DND-41 (cell line): ENCODE measurements at places on chromosomes 12 and 14.

- H3K27me3 ChIP-seq, result peaks cover 26% of the 10 kb centered on the region
- peak overlapping the region; percentile 32; the same call in 1 of the 2 replicates for H3K4me3 ChIP-seq
- peak overlapping the region; percentile 32; the same call in 1 of the 2 replicates for H3K27ac ChIP-seq
- peaks cover 18% of the 10 kb centered on the region for H3K4me1 ChIP-seq
- DNase-seq, result no peak
Observed at GRCh38 chr12:119989361-119989730, 310 bp downstream of the BICDL1 start.

- H3K27ac ChIP-seq, result peak overlapping the region; percentile 47; the same call in 1 of the 2 replicates
- DNase-seq, result peak; percentile 20
- H3K4me3 ChIP-seq, result no peak overlapping the region
- H3K27me3 ChIP-seq, result no peaks in the 10 kb centered on the region
- peaks cover 15% of the 10 kb centered on the region for H3K4me1 ChIP-seq
- H3K36me3 ChIP-seq, result no peaks in the 10 kb centered on the region
Observed at GRCh38 chr12:104399740-104400612, 56.8 kb upstream of the CHST11 start.

DNA sequence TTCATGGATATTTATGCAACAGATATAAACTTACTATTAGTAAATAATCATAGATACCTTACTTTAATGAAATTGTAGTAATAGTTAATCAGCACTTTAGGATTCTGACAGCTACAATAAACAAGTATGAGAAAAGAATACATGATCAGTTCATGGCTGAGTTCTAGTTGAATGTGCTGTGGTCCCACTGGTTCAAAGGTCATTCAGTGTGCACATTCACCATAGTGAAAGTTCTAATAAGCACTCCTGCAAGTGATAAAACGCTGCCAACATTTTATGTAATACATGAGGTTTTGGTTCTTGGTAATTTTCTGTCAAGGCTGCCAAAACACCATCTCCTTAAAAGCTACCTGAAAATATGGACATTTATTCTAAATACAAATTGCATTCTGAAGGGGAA is 92.6 kb downstream of the NUMB start:
- no peak for DNase-seq
- no peak overlapping the region for H3K4me3 ChIP-seq
- no peaks in the 10 kb centered on the region for H3K27me3 ChIP-seq
- no peaks in the 10 kb centered on the region for H3K4me1 ChIP-seq

DNA sequence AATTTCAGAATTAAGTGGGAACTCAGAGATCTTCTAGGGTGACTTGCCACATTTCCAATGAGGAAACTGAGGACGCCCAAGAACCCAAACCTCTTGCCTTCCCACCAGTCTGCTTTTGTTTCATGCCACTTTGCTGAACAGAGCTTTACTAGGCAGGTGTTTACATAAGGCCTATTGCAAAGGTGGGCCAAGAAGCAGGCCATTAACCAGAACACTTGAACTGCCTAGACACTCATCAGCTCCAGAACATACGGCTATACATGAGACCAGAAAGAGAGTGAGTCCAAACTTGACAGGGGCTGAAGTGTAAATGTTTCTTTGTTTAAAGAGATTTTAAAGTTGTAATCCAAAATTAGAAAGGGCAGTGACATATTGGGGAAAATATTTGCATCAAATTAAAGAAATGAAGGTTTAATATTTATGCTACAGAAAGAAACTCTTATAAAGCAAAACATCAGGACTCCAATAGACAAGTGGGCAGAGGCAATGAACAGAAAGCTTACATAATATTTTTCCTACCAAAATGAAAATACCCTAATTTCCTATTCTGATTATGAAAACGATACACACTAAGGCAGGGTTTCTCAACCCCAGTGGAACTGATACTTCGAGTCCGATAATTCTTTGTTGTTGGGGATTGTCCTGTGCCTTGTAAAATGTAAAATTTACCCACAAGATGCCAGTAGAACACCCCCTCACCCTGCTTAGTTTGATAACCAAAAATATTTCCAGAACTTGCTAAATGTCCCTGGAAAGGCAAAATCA is 11.7 kb downstream of the BATF start:
- no peaks in the 10 kb centered on the region for H3K4me1 ChIP-seq
- H3K36me3 ChIP-seq, result no peaks in the 10 kb centered on the region
- no peaks in the 10 kb centered on the region for H3K27me3 ChIP-seq
- no peak overlapping the region for H3K27ac ChIP-seq
- no peak for DNase-seq

GRCh38 chr14:103142721-103143302 is 19.6 kb downstream of the TNFAIP2 start:
- H3K4me3 ChIP-seq, result no peak overlapping the region
- no peak for DNase-seq
- H3K27ac ChIP-seq, result no peak overlapping the region
- H3K27me3 ChIP-seq, result peaks cover 5% of the 10 kb centered on the region
- no peaks in the 10 kb centered on the region for H3K36me3 ChIP-seq

- H3K4me3 ChIP-seq, result no peak overlapping the region
- H3K27me3 ChIP-seq, result peaks cover 9% of the 10 kb centered on the region
- no peak for DNase-seq
- H3K36me3 ChIP-seq, result peaks cover 3% of the 10 kb centered on the region; the same call in 1 of the 2 replicates
- H3K27ac ChIP-seq, result no peak overlapping the region
Observed at GRCh38 chr14:54493293-54493692, 4.5 kb upstream of the GMFB start.

DNA sequence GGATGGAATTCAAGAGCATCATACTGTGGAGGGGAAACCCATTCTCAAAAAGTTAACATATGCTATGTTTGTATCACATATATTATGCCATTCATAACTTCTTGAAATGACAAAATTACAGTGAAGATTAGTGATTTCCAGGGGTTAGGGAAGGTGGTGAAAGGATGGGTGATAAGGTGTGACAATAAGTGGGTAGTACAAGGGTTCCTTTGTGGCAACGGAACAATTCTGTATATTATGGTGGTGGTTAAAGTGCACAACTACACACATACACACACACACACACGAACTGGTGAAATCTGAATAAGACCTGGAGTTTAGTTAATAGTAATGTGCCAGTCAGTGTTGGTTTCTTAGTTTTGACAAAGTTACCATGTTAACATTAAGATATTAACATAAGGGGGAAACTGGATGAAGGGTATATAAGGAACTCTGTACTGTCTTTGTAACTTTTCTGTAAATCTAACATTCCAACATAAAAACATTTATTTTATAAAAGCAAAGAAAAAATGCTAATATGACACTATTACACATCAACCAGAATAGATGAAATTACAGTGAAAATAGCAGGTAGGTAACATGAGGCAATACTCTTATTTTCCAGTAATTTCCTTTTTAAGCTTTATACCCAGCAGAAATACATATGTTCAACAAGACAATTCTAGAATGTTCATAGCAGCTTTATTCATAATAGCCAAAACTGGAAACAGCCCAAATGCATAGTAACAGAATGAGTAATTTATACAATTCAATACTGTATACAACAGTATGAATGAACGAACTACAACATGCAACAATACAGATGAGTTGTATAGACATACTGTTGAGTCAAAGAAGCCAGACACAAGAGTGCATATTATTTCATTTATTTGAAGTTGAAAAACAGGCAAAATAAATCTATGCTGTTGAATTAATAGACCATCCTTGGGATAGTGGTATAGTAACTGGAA is 44.0 kb upstream of the OR5AU1 start:
- no peak overlapping the region for H3K27ac ChIP-seq
- DNase-seq, result no peak
- H3K27me3 ChIP-seq, result no peaks in the 10 kb centered on the region
- H3K36me3 ChIP-seq, result no peaks in the 10 kb centered on the region

GRCh38 chr14:46051796-46052195 is 599.8 kb downstream of the RPL10L start:
- no peak overlapping the region for H3K27ac ChIP-seq
- DNase-seq, result no peak
- no peaks in the 10 kb centered on the region for H3K27me3 ChIP-seq
- no peak overlapping the region for H3K4me3 ChIP-seq
- H3K4me1 ChIP-seq, result no peaks in the 10 kb centered on the region

GRCh38 chr12:110555577-110556406 is 27.3 kb downstream of the PPTC7 start:
- no peaks in the 10 kb centered on the region for H3K27me3 ChIP-seq
- peaks cover 18% of the 10 kb centered on the region for H3K36me3 ChIP-seq
- H3K27ac ChIP-seq, result no peak overlapping the region
- DNase-seq, result no peak

- no peak overlapping the region for H3K4me3 ChIP-seq
- DNase-seq, result no peak
Observed at GRCh38 chr12:90690120-90690519, 264.9 kb downstream of the CCER1 start.

GRCh38 chr12:21941506-21942376 is 515 bp upstream of the ABCC9 start:
- H3K4me1 ChIP-seq, result no peaks in the 10 kb centered on the region
- no peaks in the 10 kb centered on the region for H3K36me3 ChIP-seq
- DNase-seq, result no peak
- H3K27me3 ChIP-seq, result no peaks in the 10 kb centered on the region
- no peak overlapping the region for H3K4me3 ChIP-seq
- no peak overlapping the region for H3K27ac ChIP-seq

DNA sequence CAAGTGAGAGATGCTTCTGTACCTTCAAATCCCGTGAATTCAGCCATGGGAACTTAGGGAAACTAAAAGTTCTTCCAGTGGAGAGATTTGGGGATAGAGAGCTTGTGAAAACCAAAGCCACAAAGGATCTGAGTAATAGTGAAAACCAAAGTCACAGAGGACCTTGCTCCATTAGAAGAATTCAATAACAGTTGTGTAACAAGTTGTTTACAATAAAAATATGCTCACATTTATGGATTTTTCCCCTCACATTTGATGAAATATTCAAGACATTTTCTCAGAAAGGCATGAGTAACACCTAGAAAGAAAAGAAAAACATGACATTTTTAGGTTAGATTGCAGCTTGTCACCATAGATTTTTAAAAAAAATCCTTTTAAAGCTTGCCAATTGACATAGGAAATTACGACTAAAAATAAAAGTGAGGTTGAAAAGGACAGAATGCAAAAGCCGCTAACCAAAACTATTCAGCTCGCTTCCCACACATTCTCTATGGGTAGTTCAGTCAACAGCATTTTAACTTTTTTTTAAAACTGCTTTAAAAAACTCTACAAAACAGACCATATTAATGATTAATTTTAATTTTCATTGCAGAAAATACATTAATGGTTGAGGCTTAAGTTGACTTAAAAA is 113.2 kb downstream of the CAND1 start:
- H3K27ac ChIP-seq, result no peak overlapping the region
- H3K4me3 ChIP-seq, result no peak overlapping the region
- H3K36me3 ChIP-seq, result no peaks in the 10 kb centered on the region
- H3K27me3 ChIP-seq, result no peaks in the 10 kb centered on the region

DNA sequence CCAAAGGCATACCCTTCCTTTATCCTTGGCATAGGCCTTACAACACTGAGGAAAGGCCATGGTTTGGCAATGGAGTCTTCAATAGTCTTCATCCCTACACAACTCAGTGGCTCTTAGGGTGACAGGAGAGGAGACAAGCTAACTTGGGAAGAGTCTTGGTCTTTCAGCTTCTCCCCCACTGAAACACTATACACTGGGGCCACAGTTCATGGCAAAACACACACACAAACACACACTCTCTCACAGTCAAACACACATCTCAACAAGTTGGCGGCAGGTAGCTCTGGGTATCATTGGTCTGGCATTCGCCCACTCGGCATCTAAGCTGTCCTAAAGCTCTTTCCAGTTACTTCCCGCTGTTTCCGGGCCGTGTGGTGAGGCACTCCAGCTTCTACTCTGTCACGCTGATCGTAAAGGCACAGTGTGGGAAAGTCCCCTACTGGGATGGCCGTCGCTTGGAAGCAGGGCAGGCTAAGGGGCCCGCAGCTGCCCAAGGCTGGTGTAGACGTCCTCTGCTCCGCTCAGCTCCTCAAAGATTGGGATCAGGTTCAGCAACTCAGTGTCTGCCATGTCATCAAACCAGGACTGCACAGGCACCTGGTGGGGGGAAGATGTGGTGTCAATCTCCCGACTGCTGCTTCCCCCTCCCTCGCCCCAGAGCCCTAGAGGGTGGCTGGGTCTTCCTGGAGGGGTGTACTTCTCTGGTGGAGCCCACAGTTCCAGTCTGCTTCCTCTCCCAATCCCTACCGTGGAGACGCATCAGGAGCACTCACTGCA is 4.8 kb upstream of the AVIL start:
- peaks cover 71% of the 10 kb centered on the region for H3K36me3 ChIP-seq
- H3K27me3 ChIP-seq, result no peaks in the 10 kb centered on the region

- no peak overlapping the region for H3K27ac ChIP-seq
- no peaks in the 10 kb centered on the region for H3K36me3 ChIP-seq
- peaks cover 16% of the 10 kb centered on the region for H3K27me3 ChIP-seq
- DNase-seq, result no peak
- H3K4me1 ChIP-seq, result no peaks in the 10 kb centered on the region
Observed at GRCh38 chr14:101499080-101499479, 62.2 kb upstream of the DIO3 start.

- H3K27me3 ChIP-seq, result no peaks in the 10 kb centered on the region
- H3K4me3 ChIP-seq, result no peak overlapping the region
- no peak overlapping the region for H3K27ac ChIP-seq
- peak; percentile 41 for DNase-seq
- 0 out of 2 replicates have a peak, but pooled peaks cover 6% of the 10 kb centered on the region for H3K36me3 ChIP-seq
Observed at GRCh38 chr12:124778411-124778810, 85.3 kb downstream of the SCARB1 start.

GRCh38 chr12:9662488-9662887 is 7.0 kb upstream of the CLEC2D start:
- no peaks in the 10 kb centered on the region for H3K4me1 ChIP-seq
- no peak overlapping the region for H3K4me3 ChIP-seq
- no peaks in the 10 kb centered on the region for H3K27me3 ChIP-seq
- H3K27ac ChIP-seq, result no peak overlapping the region
- no peak for DNase-seq

GRCh38 chr12:67656251-67656650 is 7.7 kb downstream of the DYRK2 start:
- no peak for DNase-seq
- H3K27ac ChIP-seq, result peak overlapping the region; percentile 20; the same call in 1 of the 2 replicates
- H3K36me3 ChIP-seq, result peaks cover 90% of the 10 kb centered on the region
- no peaks in the 10 kb centered on the region for H3K27me3 ChIP-seq

DNA sequence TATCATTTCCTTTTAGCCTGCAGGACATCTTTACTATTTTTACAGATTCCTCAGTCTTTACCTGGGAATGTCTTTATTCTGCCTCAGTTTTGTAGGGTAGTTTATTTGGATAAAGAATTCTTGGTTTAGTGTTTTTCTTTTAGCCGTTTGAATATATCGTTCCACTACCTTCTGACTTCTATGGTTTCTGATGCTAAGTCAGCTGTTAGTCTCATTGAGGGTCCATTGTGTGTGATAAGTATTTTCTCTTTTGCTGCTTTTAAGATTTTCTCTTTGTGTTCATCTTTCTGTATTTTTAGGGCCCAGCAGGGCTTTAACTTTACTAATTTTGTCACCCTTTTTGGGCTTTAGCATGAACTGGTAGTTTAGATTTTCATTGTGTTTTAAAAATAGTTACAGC is 113.5 kb downstream of the MNAT1 start:
- no peak overlapping the region for H3K27ac ChIP-seq
- no peaks in the 10 kb centered on the region for H3K27me3 ChIP-seq
- H3K4me3 ChIP-seq, result no peak overlapping the region
- H3K4me1 ChIP-seq, result no peaks in the 10 kb centered on the region

- peaks cover 4% of the 10 kb centered on the region for H3K27me3 ChIP-seq
- H3K4me3 ChIP-seq, result no peak overlapping the region
- no peak for DNase-seq
Observed at GRCh38 chr12:20044351-20044750, 324.0 kb upstream of the PDE3A start.
